ENCODE measurements at places on chromosomes 2 and 18. TPM values are rescaled to one million over a fixed set of nuclear protein-coding genes. Genes with fewer than 3 reads are reported as not detected.

DCDC2C gene
- polyA plus RNA-seq: 0.33 TPM

CNTNAP5 gene
- 2.2 TPM for polyA plus RNA-seq

TLX2 gene
- 5.0 TPM for polyA plus RNA-seq

DNA sequence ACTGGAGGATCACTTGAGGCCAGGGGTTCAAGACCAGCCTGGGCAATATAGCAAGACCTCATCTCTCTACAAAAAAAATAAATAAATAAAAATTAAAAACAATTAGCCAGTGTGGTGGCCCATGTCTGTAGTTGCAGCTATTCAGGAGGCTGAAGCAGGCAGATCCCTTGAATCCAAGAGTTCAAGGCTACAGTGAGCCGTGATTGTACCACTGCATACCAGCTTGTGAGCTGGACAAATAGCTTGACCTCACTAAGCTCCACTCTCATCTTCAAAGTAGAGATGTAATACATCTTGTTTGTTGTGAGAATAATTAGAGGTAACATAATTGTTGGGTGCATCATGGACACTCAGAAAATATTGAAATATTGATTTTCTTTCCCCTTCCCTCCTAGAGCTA, 31.1 kb upstream of the MAPRE2 start:
- H3K4me1 ChIP-seq: no peaks in the 10 kb centered on the region
- H3K4me3 ChIP-seq: no peak overlapping the region
- H3K36me3 ChIP-seq: no peaks in the 10 kb centered on the region
- DNase-seq: no peak
- no peaks in the 10 kb centered on the region for H3K27me3 ChIP-seq

AGAP1 gene
- polyA plus RNA-seq: 18.0 TPM

DNA sequence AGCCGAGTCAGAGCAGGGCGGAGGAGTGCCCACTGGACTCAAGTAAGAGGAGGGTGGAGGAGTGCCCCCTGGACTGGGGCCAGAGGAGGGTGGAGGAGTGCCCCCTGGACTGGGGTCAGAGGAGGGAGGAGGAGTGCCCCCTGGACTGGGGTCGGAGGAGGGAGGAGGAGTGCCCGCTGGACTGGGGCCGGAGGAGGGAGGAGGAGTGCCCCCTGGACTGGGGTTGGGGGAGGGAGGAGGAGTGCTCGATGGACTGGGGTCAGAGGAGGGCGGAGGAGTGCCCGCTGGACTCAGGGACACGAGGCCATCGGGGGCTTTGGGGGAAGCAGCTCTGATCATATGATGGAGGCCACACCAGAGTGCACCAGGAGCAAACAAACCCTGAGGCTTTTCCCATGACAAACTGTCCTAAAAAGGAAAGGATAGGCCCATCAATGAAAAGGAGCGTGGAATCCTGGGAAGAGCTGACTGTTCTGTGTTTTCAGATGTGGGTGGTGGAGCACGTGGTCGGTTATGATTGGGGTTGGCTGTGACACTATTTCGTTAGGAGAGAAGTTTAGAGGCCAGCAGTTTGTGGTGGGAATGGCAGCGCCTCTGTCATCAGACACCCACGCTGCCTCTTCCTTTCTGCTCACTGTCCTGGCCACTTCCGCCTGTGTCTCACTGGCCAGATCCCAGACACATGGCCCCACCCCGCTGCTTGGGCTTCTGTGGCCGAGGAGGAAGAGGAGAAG, 24.5 kb upstream of the HPCAL1 start:
- peak overlapping the region; percentile 81 for H3K27ac ChIP-seq
- H3K4me3 ChIP-seq: no peak overlapping the region
- DNase-seq: peak; percentile 96
- no peaks in the 10 kb centered on the region for H3K27me3 ChIP-seq

GRCh38 chr2:177636672-177637071, 244.1 kb downstream of the AGPS start:
- no peak overlapping the region for H3K27ac ChIP-seq
- no peaks in the 10 kb centered on the region for H3K27me3 ChIP-seq
- H3K36me3 ChIP-seq: no peaks in the 10 kb centered on the region

GRCh38 chr18:9696112-9696511, 12.0 kb upstream of the RAB31 start:
- no peak for DNase-seq
- H3K36me3 ChIP-seq: no peaks in the 10 kb centered on the region
- H3K4me3 ChIP-seq: no peak overlapping the region
- no peaks in the 10 kb centered on the region for H3K27me3 ChIP-seq

DNA sequence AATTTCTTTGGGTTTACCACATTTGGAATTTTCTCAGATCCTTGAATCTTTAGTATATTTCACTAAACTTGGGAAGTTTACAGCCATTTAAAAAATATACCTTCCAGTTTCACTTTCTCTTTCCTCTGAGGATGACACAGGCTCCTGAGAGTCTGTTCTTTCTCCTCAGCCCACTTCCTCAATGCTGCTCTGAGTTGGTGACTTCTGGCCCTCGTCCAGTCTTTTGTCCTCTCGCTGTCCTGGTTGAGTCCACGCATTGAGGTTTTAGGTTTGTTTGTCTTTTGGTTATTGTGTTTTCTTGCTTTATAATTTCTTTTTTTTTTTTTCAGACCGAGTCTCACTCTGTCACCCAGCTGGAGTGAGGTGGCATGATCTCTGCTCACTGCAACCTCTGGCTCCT, 40.7 kb upstream of the GALR1 start:
- no peaks in the 10 kb centered on the region for H3K4me1 ChIP-seq
- H3K27me3 ChIP-seq: no peaks in the 10 kb centered on the region
- peak; percentile 44 for DNase-seq
- H3K36me3 ChIP-seq: no peaks in the 10 kb centered on the region
- no peak overlapping the region for H3K27ac ChIP-seq
- H3K4me3 ChIP-seq: no peak overlapping the region

- H3K27me3 ChIP-seq: peaks cover 30% of the 10 kb centered on the region
- H3K36me3 ChIP-seq: no peaks in the 10 kb centered on the region
- H3K4me1 ChIP-seq: no peaks in the 10 kb centered on the region
- H3K4me3 ChIP-seq: no peak overlapping the region
Observed at GRCh38 chr2:74712223-74713053, 58.4 kb downstream of the SEMA4F start.

GRP gene
- polyA plus RNA-seq: 3.4 TPM

CDKL4 gene
- polyA plus RNA-seq: 0.10 TPM

UNC50 gene
- 57.4 TPM for polyA plus RNA-seq

AQP12B gene
- 10.6 TPM for polyA plus RNA-seq

- DNase-seq: no peak
- H3K27me3 ChIP-seq: no peaks in the 10 kb centered on the region
- H3K27ac ChIP-seq: no peak overlapping the region
Observed at GRCh38 chr2:102470168-102470567, 2.9 kb upstream of the SLC9A4 start.

LONRF2 gene
- 3.2 TPM for polyA plus RNA-seq

DNA sequence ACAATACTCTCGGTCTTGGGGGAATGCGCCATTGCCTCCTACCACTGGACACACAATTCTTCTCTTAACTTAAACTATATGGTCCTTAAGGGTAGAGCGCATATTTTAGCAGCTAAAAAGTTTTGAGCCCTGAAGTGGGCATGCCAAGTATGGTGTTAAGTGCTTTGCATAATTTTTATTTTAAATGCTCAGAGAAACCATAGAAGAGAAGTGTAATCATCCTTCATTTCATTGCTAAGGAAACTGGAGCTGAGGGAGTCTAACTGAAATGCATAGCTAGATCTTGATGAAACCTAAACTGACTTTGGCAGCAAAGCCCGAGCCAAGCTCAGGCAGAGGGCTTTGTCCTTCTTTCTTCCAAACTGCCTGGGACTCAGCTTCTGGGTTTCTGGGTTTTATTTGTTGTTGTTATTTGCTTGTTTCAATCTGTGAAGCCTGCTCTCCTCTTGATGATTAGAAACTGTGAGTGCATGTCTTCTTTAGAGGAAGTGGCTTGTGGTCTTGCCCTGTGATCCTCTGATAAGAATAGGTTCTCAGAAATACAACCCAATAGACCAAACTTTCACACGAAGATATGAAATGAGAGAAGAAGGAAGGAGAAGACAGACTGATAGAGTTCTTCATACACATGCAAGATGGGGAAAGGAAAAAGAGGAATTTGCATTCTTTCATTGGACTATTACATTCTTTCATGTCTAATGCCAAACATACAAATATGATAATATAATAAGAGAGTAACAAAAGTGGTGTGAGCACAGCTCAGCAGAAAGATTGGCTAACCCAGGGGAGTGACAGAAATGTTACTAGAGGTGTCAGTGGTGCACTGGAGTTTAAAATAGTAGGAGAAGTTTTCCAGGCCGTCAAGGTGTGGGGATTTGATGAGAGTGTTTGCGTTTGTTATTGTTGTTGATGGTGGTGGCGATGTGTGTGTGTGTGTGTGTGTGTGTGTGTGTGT, 7.5 kb upstream of the RNF144A start:
- no peaks in the 10 kb centered on the region for H3K36me3 ChIP-seq
- H3K27me3 ChIP-seq: peaks cover 2% of the 10 kb centered on the region
- H3K4me3 ChIP-seq: no peak overlapping the region
- DNase-seq: no peak
- no peaks in the 10 kb centered on the region for H3K4me1 ChIP-seq

- no peak overlapping the region for H3K27ac ChIP-seq
- H3K36me3 ChIP-seq: no peaks in the 10 kb centered on the region
- no peak overlapping the region for H3K4me3 ChIP-seq
- no peak for DNase-seq
- no peaks in the 10 kb centered on the region for H3K27me3 ChIP-seq
Observed at GRCh38 chr2:127650041-127650784, 4.3 kb downstream of the GPR17 start.
